ENCODE measurements at places on chromosomes 6 and 20.

DNA sequence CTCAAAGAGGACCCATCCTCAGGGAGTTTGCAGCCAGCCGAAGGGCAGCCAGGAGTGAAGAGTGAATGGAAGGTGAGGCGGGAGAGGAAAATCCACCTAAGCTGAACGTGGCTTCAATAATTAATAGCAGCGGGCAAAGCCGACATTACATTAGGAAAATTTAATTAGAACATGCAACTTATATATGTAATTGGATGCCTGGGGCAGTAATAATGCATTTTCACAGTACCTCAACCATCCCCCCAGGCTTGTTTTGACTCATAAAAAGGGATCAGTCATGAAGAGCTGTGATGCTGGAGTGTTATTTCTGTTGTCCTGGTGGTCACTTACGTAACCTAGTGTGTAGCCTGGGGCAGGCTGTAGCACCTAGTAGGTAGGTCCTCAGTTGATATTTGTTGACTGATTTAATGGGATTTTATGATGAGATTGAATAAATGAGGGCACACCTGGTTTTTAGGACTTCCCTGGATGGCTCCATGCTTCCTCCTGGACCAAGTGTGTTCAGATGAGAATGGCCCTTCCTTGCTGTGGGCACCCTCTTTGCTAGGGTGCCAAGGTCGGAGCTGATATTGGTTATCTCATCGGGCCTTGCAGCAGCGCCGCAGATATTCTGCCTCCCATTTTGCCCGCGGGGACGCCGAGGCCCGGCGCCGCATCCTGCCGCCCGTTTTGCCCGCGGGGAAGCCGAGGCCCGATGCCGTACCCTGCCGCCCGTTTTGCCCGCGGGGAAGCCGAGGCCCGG is 128.8 kb downstream of the CDH26 start:
- DNase-seq, result no peak

DNA sequence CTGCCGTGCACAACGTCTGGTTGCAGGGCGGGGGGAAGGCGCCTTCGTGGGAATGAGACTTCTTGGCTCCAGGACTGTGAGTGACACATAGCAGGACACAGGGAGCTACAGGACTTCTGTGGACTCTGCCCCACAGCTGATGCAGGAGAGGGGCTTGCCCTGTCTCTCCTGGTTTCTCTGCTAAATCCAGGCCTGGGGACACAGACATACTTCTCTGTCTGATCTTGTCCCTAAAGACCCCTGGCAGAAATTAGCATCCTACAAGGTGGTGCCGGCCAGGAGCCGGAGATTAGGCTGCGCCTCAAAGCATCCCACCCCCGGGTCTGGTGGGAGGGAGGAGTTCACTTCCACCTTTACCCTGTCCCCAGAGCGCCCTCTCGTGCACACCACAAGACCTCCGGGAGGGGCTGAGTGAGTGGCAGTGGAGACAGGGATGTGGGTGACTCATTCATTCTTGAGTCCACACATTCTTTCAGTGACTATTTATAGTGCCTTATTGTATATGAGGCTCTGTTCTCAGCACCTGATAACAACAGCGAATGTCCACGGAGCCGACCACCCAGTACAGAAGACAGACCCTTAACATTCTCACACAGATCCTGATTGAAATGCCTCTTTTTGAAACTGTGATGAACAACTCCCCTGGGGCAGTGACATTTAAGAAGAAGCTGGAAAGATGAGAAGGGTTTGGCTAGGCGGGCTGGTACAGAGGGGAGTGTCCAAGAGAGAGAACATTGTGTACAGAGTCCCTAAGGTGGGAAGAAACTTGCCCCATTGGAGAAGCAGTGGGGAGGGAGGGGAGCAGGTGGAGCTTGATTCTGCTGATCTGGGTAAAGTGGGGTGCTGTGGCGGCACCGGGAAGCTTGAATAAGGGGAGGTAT is 39.0 kb downstream of the GMPR start:
- peak; percentile 54 for DNase-seq

GRCh38 chr6:135703621-135704020 is 147.9 kb upstream of the PDE7B start:
- no peak for DNase-seq

DNA sequence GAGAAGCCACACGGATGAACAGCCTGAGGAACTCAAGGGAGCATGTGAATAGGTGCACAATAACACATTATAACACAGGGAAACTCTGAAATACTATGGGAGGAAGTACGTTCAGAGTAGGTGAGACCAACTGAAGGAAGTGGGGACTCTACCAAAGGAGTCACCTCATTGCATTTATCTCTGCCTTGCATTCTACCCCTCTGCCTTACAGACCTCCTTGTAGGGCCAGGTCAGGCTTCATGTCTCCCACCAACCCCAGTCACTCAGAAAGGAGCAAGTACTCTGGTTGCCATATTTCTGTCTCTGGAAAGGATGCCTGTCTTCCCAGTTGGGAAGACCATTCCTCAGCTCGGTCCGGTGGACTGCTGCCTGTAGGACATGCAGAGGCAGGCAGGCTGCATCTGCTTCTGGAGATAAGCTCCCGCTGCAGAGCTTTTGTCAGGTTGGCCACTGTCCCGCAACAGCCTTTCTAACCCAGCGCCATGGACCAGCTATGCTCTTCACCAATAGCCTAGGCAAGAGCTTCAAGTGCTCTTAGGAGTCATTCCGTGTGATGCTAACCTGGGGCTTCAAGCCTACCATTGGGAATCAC is 51.6 kb upstream of the ASIP start:
- DNase-seq, result no peak

DNA sequence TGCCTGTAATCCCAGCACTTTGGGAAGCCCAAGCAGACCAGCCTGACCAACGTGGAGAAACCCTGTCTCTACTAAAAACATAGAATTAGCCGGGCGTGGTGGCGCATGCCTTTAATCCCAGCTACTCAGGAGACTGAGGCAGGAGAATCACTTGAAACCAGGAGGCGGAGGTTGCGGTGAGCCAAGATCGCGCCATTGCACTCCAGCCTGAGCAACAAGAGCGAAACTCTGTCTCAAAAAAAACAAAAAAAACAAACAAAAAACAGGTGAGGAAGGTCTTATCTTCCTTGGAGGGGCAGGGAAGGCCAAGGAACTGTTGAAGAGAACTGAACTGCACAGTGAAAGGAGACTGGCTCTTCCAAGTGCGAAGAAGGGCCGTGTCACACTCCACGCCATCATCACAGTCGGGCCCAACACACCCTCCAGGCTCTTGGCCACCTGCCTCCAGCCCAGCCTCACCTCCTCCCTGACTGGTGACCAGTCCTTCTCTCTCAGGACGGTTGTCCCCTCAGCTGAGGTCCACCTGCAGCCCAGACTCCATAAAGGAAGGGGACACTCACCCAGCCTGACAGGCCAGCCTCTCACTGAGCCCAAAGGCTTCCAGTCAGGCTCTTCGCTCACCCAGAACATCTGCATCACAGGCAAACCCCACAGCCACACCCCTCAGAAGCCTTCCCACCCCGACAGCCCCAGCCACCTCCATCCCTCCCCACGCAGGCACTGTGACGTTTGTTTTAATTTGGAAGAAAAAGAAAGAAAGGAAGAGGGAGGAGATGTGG is 4.1 kb downstream of the ZC3H12D start:
- no peak for DNase-seq

GRCh38 chr6:47161176-47161687 is 119.1 kb upstream of the ADGRF1 start:
- no peak for DNase-seq

GRCh38 chr20:7703996-7704395 is 236.3 kb downstream of the HAO1 start:
- no peak for DNase-seq

- no peak for DNase-seq
Measured at GRCh38 chr20:17172836-17173516, 53.9 kb upstream of the PCSK2 start.

DNA sequence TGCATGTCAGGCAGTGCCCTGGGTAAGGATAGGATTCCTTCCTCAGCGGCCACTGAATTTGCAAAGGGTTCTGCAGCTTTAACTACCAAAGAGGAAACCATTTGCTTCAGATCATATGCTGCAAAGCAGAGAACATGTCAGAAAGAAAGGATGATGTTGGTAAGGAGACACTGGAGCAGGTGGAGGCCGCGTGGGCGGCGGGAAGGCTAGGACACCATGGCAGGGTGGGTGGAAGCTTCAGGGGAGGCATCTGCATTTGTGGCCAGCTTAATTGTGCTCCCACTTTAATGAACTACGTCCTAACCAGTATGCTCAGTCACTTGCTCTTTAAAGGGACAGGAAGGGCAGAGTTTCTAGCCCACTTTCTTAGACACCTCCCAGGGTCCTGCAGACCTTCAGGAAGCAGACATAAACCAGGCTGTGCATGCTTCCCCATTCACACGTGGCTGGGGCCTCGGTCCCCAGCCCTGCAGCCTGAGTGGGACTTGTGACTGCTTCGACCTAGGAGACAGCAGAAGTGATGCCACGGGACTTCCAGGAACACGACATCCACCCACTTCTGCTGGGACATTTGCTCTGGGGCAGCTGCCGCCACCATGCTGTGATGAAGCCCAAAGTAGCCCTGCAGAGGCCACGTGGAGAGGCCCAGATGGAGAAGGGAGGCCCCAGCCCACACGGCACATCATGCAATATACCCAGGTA is 76.1 kb downstream of the GINS1 start:
- no peak for DNase-seq

DNA sequence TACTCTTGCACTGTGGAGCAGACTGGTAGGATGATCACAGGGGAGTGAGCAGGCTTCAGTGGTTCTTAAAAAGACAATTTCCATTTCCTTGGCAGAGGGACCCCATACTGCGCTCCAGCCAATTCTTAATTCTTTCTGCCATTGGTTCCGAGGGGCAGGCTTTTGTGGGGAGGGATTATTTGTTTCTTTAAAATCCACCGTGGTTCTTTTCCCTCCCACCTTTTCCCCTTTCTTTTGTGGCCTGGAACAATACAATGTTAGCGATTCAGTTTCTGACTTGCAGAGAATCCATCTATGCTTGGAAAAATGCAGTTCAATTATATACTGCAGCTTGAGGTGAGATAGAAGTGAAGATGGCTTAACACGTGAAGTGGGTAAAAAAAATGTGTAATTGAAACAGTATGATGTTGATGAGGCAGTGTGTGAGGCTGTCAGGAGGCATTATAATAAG is 379.0 kb upstream of the FLRT3 start:
- DNase-seq, result no peak

DNA sequence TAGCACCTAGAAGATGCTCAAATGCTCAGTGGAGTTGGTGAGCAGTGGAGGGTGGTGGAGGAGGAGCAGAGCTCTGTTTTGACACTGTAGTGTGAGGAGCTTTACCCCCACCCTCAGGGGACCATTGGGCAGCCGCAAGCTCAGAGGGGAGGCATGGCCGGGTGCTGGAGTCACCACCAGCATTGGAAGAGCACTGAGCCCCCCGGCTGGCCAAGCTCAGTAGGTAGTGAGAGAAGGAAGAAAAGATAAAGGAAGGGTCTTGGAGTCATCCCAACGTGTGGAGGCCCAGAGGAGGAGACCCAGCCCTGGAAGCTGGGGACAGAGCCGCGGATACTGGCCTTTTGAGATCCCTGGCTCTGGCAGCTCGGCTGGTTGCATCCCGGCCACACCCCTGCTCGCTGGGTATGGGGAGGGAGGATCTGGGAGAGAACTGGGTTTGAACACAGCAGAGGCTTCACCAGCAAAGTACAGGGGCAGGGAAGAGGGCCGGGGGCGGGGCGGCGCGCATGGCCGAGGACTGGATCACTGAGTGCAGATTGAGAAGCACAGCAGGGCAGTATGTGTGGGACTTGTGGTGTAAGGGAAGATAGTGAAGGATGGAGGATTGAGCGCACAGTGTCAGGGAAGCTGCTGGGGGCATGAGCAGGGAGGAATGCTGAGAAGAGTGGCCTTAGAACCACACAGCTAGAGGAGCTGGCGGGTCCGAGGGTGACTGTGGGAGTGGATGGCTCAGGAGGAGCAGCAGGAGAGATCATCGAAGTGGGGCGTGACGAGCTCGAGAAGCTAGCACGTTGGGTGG is 24.4 kb downstream of the SYNDIG1 start:
- no peak for DNase-seq

GRCh38 chr6:34383656-34384320 is 8.7 kb downstream of the NUDT3 start:
- no peak for DNase-seq

- DNase-seq, result no peak
Measured at GRCh38 chr6:16224409-16224808, 14.0 kb upstream of the GMPR start.

DNA sequence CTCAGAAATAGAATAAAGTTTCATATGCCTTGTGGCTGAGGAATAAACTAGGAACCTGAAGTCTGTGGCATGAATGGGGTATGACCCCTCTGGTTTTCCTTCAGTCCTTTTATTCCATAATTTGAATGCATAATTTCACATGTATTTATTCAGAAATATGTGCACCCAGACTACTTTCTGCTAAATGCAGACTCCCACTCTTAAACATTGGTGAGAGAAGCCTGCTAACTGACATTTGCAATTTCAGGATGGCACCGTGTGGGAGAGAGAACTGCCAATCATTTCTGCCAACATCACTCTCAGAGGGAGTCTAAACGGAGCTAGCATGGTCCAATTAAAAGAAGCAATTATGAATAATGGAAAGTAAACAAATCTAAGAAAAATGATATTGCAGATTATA is 141.3 kb downstream of the ADGRB3 start:
- no peak for DNase-seq

GRCh38 chr20:16498526-16499253 is 74.6 kb downstream of the KIF16B start:
- DNase-seq, result no peak

- DNase-seq, result no peak
Measured at GRCh38 chr6:52598123-52598823, 21.4 kb upstream of the TRAM2 start.

DNA sequence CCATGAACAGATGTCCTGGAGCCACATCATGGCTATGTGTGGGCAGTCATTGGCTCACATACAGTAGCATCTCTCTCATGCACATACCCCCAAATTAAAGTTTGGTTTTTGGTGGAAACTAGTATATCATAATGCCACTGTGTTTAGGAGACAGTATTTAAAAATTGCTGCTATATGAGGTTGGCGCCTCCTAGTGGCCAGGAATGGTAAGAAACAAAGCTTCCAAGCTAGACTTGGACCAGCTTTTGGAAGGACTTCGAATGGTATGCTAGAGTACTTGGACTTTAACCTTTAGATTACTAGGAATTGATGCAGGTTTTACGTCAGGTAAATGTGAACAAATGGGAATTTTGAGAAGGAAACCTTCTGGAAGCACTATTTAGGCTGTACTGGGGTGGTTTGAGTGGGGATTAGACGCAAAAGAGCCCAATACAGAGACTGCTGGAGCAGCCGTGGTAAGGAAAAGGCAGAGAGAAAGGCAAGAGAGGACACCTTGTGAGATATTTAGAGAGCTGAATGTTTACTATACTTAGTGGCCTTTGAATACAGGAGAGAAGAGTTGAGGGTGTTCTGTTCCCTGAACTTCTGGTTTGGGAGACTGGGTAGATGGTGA is 23.8 kb downstream of the PRSS35 start:
- no peak for DNase-seq

GRCh38 chr6:132188556-132189264 is 212.6 kb downstream of the MOXD1 start:
- no peak for DNase-seq

Data from smooth muscle cell of the brain vasculature (primary cell).